ENCODE measurements at places on chromosomes 4 and X. TPM values are rescaled to one million over a fixed set of nuclear protein-coding genes. Genes with fewer than 3 reads are reported as not detected.
A peak's percentile ranks its signal among the peaks of the same experiment; 100 is the strongest.

Gene EGFL6
- 0.18 TPM for total RNA-seq

Gene ZAR1
- total RNA-seq: not detected

Gene CXCL5
- total RNA-seq: 0.22 TPM

DNA sequence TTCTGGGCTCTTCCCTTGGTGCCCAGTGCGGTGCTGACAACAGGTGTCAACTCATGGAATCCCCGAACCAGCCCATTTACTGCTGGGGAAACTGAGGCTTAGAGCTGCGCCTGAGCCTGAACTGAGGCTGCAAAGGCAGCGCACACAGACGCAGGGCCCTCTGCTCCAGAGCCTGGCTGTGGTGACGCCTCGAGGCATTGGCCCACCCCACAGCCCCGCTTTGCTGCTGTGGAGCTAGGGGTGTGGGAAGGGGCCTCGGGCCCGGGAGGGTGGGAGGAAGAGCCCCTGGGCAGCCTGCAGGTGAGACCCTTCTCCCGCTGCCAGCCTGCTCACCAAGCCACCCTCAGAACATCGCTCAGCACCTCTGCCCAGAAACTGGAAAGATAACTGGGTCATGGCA, 97.4 kb upstream of the LRPAP1 start:
- peak; percentile 53 for DNase-seq

- no peak for DNase-seq
Observed at GRCh38 chr4:154004507-154005170, 215.8 kb upstream of the SFRP2 start.

DNA sequence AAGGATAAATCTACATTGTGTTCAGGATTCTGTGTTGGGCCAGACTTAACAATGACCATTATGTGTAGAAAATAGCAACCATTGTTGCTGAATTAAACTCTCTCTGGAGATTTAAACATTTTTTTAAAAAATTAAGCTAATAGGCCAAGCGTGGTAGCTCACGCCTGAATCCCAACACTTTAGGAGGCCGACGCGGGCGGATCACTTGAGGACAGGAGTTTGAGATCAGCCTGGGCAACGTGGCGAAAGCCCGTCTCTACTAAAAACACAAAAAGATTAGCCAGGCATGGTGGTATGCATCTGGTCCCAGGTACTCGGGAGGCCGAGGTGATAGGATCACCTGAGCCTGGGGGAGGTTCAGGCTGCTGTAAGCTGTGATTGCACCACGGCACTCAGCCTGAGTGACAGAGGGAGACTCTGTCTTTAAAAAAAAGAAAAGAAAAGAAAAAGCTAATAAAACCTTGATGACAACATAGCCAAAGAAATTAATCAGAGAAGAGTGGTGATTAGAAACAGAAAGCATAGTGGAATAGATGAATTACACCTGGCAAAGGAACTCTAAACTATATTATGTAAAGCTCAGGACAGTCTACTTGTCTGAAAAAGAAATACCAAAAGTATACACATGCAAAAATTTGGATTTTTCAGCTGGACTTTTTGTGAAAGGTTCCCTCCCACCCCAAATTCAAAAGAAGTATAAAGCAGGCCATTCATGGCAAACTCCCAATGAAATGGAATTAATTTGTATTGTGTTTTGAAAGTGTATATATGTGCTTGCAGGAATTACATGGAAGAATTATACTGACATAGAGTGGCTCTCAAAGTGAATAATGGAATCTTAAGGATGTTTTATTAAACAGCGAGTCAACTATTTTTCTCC, 21.9 kb downstream of the PLS3 start:
- DNase-seq: no peak

GRCh38 chrX:55794405-55794804, 76.9 kb downstream of the RRAGB start:
- DNase-seq: no peak

DNA sequence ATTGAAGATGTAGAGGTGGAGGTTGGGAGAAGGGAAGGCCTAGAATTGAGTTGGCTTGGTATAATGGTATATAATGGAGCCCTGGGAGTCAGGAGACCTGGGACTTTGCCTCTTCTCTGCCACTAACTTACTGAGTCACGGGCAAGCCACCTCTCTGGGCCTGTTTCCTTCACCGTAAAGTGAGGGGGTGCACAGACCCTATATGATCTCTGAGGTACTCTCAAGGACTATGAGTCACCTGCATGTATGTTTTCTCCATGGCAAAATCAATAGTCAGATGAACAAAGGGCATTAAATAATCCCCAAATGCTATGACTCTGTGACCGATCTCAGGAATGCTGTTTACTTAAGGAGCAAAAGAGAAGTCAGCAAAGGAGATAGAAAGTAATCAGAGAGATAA, 5.1 kb downstream of the P2RY4 start:
- DNase-seq: no peak

GRCh38 chr4:151417766-151418376, 8.9 kb downstream of the FHIP1A start:
- DNase-seq: no peak

DNA sequence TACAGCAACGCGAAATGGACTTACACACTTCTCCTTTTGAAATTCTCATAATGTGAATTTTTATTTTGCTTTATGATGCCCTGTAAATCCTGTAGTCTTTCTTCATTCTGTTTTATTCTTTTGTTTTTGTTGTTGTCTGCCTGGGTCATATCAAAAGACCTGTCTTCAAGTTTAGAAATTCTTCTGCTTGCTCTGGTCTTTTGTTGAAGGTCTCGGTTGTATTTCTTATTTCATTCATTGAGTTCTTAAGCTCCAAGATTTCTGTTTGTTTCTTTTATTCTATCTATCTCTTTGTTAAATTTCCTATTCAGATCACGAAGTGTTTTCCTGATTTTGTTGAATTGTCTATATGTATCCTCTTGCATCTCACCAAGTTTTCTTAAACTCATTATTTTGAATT, 78.1 kb downstream of the GPAT3 start:
- no peak for DNase-seq

DNA sequence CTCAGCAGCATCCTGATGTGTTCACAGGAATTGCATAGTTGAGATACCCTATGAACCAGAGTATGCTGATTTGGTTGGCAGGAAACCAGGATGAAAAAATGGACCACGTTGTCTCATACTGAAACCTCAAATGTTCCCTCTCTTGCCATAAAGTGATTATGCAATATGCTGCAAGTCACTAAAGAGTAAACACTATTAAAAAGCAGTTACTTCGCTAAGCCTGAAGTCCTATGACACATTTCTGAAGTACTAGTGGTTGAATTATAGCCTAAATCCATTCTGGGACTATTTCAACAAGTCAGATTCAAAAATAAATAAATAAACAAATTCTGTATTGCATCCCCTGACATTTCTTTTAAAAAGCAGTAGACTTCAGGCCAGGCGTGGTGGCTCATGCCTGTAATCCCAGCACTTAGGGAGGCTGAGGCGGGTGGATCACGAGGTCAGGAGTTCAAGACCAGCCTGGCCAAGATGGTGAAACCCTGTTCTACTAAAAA, 106.0 kb upstream of the NAP1L5 start:
- DNase-seq: no peak

GRCh38 chr4:153211986-153212728, 7.9 kb downstream of the TRIM2 start:
- DNase-seq: no peak

DNA sequence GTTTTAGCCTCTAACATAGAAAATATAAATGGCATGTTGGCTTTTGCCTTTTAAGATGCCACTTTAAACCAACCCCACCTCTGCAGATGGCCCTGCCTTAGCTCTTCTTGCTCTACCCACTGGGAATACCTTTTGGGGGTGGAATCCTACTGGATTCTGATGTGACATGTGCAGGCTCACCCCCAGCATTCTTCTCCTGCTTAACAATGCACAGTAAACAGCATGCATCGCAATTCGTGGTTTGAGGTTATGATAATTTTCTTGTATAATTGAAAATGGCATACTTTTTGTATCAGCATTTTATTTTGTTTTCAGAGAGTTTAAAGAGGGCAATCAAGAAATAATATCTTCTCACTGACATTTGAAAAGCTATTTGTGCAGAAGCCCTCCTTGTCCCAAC, 167.9 kb downstream of the AREG start:
- no peak for DNase-seq

GRCh38 chrX:103783196-103783595, 6.6 kb downstream of the PLP1 start:
- DNase-seq: no peak

Measured in chondrocyte (in vitro differentiated cells).